ENCODE measurements at places on chromosomes 12 and 14. TPM values are rescaled to one million over a fixed set of nuclear protein-coding genes. Genes with fewer than 3 reads are reported as not detected.

FOXN4 gene
- not detected for total RNA-seq

OR4E2 gene
- not detected for total RNA-seq

LRIG3 gene
- total RNA-seq: 18.3 TPM

GTF2A1 gene
- total RNA-seq: 46.2 TPM

HCAR2 gene
- total RNA-seq: not detected

PSMB5 gene
- 415 TPM for total RNA-seq

GLT1D1 gene
- total RNA-seq: not detected

MAGOHB gene
- 22.6 TPM for total RNA-seq

NID2 gene
- 216 TPM for total RNA-seq

PCED1B gene
- 1.2 TPM for total RNA-seq

PKP2 gene
- 0.38 TPM for total RNA-seq

OTUB2 gene
- 2.0 TPM for total RNA-seq

PTHLH gene
- total RNA-seq: 10.2 TPM

PTCSC3 gene
- total RNA-seq: not detected

SCN8A gene
- total RNA-seq: 3.5 TPM

CLEC14A gene
- 8.2 TPM for total RNA-seq
